Osteocyte (in vitro differentiated cells): ENCODE measurements at places on chromosomes 4 and X. TPM values are rescaled to one million over a fixed set of nuclear protein-coding genes. Genes with fewer than 3 reads are reported as not detected.

Gene KANTR
- 12.4 and 13.7 TPM in 2 replicates for total RNA-seq

Gene SHISA3
- total RNA-seq = 3.9 and 4.9 TPM in 2 replicates

Gene CXorf38
- total RNA-seq = 9.9 and 11.4 TPM in 2 replicates

Gene TMPRSS11B
- not detected in 2 replicates for total RNA-seq

Gene SYP
- 1.5 and 2.3 TPM in 2 replicates for total RNA-seq

Gene AFM
- not detected in 2 replicates for total RNA-seq

Gene GPRIN3
- not detected in 2 replicates for total RNA-seq

Gene RHOXF1
- total RNA-seq = not detected in 2 replicates

Gene GATB
- total RNA-seq = 18.0 and 20.9 TPM in 2 replicates

Gene MTMR8
- 1.4 and 1.5 TPM in 2 replicates for total RNA-seq

Gene SRPK3
- not detected in 2 replicates for total RNA-seq

Gene RAI2
- total RNA-seq = 0.27 and 0.34 TPM in 2 replicates

Gene HTN1
- not detected in 2 replicates for total RNA-seq

Gene IL21
- not detected in 2 replicates for total RNA-seq

Gene GRPR
- 4.0 and 4.7 TPM in 2 replicates for total RNA-seq

Gene PCYT1B
- total RNA-seq = 1.0 and 1.1 TPM in 2 replicates

Gene EGF
- total RNA-seq = not detected in 2 replicates

- DNase-seq = no peak
- no peaks in the 10 kb centered on the region for H3K36me3 ChIP-seq
- no peaks in the 10 kb centered on the region for H3K27me3 ChIP-seq
Observed at GRCh38 chrX:18964901-18965300, 19.0 kb downstream of the PHKA2 start.

- H3K4me1 ChIP-seq = peaks cover 16% of the 10 kb centered on the region
- H3K36me3 ChIP-seq = no peaks in the 10 kb centered on the region
- H3K27me3 ChIP-seq = peaks cover 10% of the 10 kb centered on the region
- no peak for DNase-seq
Observed at GRCh38 chr4:118032691-118033090, 1.6 kb upstream of the NDST3 start.

DNA sequence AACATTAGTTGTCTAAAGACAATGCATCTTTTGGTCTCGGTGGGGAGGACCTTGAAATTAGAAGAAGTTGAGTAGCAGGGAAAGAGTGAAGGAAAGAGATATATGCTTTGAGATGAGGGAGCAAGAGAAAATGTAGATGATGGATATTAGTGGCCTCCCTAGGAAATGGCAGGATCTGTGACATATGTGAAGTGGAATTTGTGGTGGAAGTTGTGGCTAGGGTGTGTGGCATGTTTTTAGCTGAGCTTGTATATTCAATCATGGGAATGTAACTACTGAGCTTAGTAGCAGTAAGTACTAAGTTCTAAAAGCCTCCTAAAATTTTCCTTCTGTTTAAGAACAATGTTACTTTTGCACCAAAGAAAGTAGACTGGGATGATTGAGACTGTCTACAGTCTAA, 382.8 kb upstream of the CTSO start:
- no peaks in the 10 kb centered on the region for H3K36me3 ChIP-seq
- H3K4me1 ChIP-seq = peaks cover 15% of the 10 kb centered on the region
- H3K4me3 ChIP-seq = no peak overlapping the region
- no peaks in the 10 kb centered on the region for H3K27me3 ChIP-seq
- no peak overlapping the region for H3K27ac ChIP-seq

GRCh38 chrX:40094041-40094899, 3.5 kb downstream of the BCOR start:
- no peak for DNase-seq
- H3K27me3 ChIP-seq = no peaks in the 10 kb centered on the region

GRCh38 chrX:34657726-34658070, 613 bp upstream of the TMEM47 start:
- peaks cover 9% of the 10 kb centered on the region for H3K27me3 ChIP-seq
- DNase-seq = no peak
- peaks cover 17% of the 10 kb centered on the region for H3K4me1 ChIP-seq
- peak overlapping the region; percentile 20 for H3K27ac ChIP-seq
- peak overlapping the region; percentile 68 for H3K4me3 ChIP-seq

- DNase-seq = no peak
- no peaks in the 10 kb centered on the region for H3K36me3 ChIP-seq
- H3K4me3 ChIP-seq = no peak overlapping the region
Observed at GRCh38 chr4:139794158-139794954, 128.7 kb downstream of the MGST2 start.

DNA sequence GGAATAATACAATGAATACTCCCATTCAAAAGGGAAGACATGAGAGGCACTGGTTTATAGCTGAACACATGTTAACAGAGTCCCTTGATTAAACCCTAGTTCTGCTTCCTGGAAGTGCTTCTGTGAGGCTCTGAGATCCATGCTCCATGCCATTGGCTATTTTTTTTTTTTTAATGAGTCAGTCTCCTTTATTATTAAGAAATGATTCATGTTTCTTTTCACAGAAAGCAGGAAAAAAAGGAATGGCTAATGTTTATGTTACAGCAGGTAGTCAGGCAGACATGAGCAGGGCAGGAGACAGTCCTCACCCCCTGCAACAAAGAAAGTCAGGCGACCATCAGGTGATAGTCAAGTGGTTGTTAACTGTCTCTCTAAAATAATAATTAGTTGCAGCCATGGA, 598.7 kb downstream of the EPHA5 start:
- H3K4me3 ChIP-seq = no peak overlapping the region
- H3K27ac ChIP-seq = no peak overlapping the region
- H3K4me1 ChIP-seq = peaks cover 15% of the 10 kb centered on the region
- DNase-seq = no peak

GRCh38 chrX:14738643-14739042, 134.2 kb downstream of the FANCB start:
- no peaks in the 10 kb centered on the region for H3K36me3 ChIP-seq
- H3K27ac ChIP-seq = peak overlapping the region; percentile 52
- no peak overlapping the region for H3K4me3 ChIP-seq
- no peaks in the 10 kb centered on the region for H3K27me3 ChIP-seq
- DNase-seq = no peak
- H3K4me1 ChIP-seq = peaks cover 21% of the 10 kb centered on the region

DNA sequence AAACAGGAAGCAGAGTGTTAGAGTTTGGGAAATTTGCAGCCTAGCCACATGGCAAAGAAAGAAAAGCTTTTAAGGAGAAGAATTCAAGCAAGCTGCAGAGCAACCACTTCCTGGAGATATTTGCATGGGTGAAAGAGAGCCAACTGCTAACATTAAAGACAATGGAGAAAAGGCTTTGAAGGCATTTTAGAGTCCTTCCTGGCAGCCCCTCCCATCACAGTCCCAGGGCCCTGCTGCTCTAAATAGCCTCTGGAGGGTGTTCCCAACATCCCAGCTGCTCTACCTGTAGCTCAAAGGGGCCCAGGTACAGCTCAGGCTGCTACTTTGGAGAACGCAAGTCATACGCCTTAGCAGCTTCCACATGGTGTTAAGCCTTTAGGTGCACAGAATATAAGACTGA, 235.9 kb upstream of the FMR1 start:
- H3K4me3 ChIP-seq = no peak overlapping the region
- no peaks in the 10 kb centered on the region for H3K4me1 ChIP-seq
- H3K27ac ChIP-seq = no peak overlapping the region
- H3K36me3 ChIP-seq = no peaks in the 10 kb centered on the region
- DNase-seq = no peak
- no peaks in the 10 kb centered on the region for H3K27me3 ChIP-seq

GRCh38 chr4:172865103-172865502, 303.5 kb upstream of the GALNT7 start:
- H3K4me3 ChIP-seq = no peak overlapping the region
- DNase-seq = no peak
- H3K27me3 ChIP-seq = peaks cover 13% of the 10 kb centered on the region
- no peak overlapping the region for H3K27ac ChIP-seq
- H3K4me1 ChIP-seq = peaks cover 2% of the 10 kb centered on the region
- H3K36me3 ChIP-seq = no peaks in the 10 kb centered on the region

GRCh38 chrX:41522081-41522480, 74.9 kb downstream of the NYX start:
- H3K27ac ChIP-seq = no peak overlapping the region
- no peak for DNase-seq
- H3K27me3 ChIP-seq = no peaks in the 10 kb centered on the region
- peaks cover 9% of the 10 kb centered on the region for H3K36me3 ChIP-seq
- H3K4me3 ChIP-seq = no peak overlapping the region
- peaks cover 25% of the 10 kb centered on the region for H3K4me1 ChIP-seq

- H3K27me3 ChIP-seq = no peaks in the 10 kb centered on the region
- H3K27ac ChIP-seq = peak overlapping the region; percentile 95
- no peak for DNase-seq
- no peak overlapping the region for H3K4me3 ChIP-seq
- H3K36me3 ChIP-seq = no peaks in the 10 kb centered on the region
Observed at GRCh38 chrX:150694738-150695410, 1.7 kb downstream of the MTMR1 start.

- H3K27me3 ChIP-seq = no peaks in the 10 kb centered on the region
- no peak overlapping the region for H3K4me3 ChIP-seq
- no peaks in the 10 kb centered on the region for H3K36me3 ChIP-seq
- no peak overlapping the region for H3K27ac ChIP-seq
Observed at GRCh38 chr4:177547985-177548384, 105.7 kb upstream of the AGA start.

DNA sequence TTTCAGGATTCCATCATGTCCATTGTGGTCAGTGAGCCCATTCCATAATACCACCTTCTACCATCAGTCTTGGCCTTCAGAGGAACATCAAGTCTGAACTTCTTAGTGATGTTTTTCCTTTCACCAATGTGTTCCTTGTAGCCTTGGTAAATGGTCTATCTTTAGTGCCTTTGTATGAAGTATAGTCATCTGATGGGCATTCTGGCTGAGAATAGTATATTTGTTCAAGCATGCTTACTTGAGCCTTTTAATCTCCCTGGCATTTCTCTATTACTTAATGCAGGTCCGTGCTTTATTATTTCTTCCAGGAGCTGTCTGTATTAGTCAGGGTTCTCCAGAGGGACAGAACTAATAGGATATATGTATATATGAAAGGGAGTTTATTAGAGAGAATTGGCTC, 99.7 kb downstream of the TLL1 start:
- no peak overlapping the region for H3K4me3 ChIP-seq
- H3K27ac ChIP-seq = no peak overlapping the region
- no peak for DNase-seq
- H3K4me1 ChIP-seq = peaks cover 14% of the 10 kb centered on the region

GRCh38 chrX:55135171-55135570, 46.4 kb downstream of the PAGE2 start:
- no peaks in the 10 kb centered on the region for H3K27me3 ChIP-seq
- no peak overlapping the region for H3K27ac ChIP-seq
- H3K36me3 ChIP-seq = no peaks in the 10 kb centered on the region
- no peak overlapping the region for H3K4me3 ChIP-seq
- H3K4me1 ChIP-seq = no peaks in the 10 kb centered on the region
- no peak for DNase-seq

DNA sequence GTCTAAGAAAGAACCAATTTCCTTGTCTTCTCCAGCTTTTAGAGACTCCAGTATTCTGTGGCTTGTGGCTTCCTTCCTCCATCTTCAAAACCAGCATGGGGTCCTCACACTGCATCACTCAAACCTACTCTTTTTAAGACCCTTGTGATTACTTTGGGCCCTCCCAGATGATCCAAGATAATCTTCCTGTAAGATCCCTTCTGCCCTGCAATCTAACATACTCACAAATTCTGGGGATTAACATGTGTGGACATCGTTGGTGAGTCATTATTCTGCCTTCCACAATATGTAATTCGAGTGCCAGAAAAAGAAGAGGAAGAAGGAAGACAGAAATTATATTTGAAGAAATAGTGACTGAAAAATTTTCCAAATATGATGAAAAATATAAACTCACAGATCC, 47.9 kb downstream of the BEND4 start:
- peaks cover 6% of the 10 kb centered on the region for H3K27me3 ChIP-seq
- no peak overlapping the region for H3K27ac ChIP-seq
- H3K4me3 ChIP-seq = no peak overlapping the region
- no peak for DNase-seq
- H3K4me1 ChIP-seq = no peaks in the 10 kb centered on the region

GRCh38 chr4:185033072-185033471, 14.8 kb downstream of the HELT start:
- no peaks in the 10 kb centered on the region for H3K36me3 ChIP-seq
- no peak overlapping the region for H3K4me3 ChIP-seq
- DNase-seq = no peak
- peaks cover 72% of the 10 kb centered on the region for H3K27me3 ChIP-seq
- no peak overlapping the region for H3K27ac ChIP-seq

GRCh38 chrX:134622813-134623185, 35.5 kb downstream of the PLAC1 start:
- no peak overlapping the region for H3K4me3 ChIP-seq
- H3K27ac ChIP-seq = peak overlapping the region; percentile 84
- H3K36me3 ChIP-seq = no peaks in the 10 kb centered on the region

DNA sequence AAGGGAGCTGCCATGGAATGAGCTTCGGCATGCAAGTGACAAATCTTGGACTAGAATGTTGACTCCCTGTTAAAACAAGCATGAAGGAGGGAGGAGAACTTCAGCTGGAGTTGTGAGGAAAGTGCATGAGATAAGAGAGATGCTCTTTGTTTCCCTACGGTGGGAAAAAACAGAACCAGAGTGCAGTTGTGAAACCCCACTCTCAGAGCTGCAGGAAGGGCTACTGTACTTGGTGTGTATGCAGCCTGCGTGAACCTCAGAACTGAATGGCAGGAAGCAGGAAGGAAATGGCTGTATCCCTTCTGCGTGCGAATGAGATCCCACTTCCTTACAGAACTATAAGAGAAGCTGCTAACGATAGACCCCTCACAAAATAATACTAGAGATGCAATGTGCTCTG, 57.2 kb downstream of the EGF start:
- H3K27me3 ChIP-seq = peaks cover 5% of the 10 kb centered on the region
- no peak for DNase-seq
- no peak overlapping the region for H3K27ac ChIP-seq
- no peaks in the 10 kb centered on the region for H3K36me3 ChIP-seq
- no peak overlapping the region for H3K4me3 ChIP-seq

DNA sequence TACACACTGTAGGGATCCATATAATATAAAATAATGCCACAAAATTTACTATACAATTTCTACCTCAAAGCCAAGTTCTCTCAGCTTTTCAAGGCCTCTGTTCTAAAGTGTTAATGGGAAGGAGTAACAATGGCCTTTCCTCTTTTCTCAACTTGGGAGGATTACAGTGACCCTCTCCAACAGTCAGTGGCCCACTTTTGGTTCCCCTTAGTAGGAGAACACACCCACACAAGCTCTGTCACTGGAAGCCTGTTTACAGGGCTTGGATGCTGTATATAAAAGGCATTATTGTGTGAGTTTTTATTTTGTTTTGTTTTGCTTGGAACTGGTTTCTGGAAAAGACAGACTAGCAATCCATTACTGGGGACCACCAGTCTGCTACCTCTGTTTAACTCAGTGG, 1.8 kb downstream of the ARHGEF6 start:
- no peak overlapping the region for H3K4me3 ChIP-seq
- H3K27ac ChIP-seq = no peak overlapping the region
- peaks cover 11% of the 10 kb centered on the region for H3K27me3 ChIP-seq
- peaks cover 2% of the 10 kb centered on the region for H3K4me1 ChIP-seq
- no peaks in the 10 kb centered on the region for H3K36me3 ChIP-seq
- no peak for DNase-seq

DNA sequence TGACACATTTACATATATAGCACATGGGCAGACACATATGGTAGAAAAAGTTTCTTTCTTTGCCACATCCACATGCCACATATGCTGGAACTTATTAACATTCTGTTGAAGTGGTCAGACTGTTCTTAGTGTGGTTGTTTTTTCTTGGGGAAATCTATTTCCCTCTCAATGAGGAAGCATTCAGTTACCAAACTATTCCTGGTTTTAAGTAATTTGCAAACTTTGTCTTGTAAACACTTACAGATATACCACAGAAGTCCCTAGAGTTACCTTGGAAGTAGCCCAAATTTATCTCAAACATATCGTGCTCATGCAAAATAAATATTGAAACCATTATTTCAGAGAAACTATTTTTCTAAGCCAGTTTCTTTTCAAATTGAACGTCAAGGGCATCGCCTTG, 625.5 kb upstream of the INTU start:
- no peaks in the 10 kb centered on the region for H3K27me3 ChIP-seq
- no peak overlapping the region for H3K27ac ChIP-seq
- peaks cover 13% of the 10 kb centered on the region for H3K4me1 ChIP-seq
- H3K36me3 ChIP-seq = peaks cover 6% of the 10 kb centered on the region
- no peak overlapping the region for H3K4me3 ChIP-seq
